ENCODE measurements at places on chromosomes 2 and 18.
A peak's percentile ranks its signal among the peaks of the same experiment; 100 is the strongest.

DNA sequence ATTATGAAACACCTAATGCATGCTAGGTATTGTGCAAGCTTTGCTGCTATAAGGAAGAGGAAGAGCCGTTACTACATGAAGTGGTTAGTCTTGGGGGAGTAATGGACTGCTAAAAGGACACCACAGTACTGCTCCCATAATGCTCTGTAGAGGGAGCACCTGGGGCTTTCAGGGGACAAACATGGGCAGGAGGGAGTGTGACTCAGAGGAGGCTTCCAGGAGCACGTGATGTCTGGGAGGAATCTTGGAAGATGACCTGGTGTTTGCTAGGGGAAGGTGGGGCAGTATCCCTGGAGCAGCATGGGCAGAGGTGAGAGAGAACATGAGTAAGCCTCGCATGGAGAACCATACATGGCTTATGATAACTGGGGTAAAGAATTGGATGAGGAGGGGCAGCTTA is 18.8 kb downstream of the MAPK4 start:
- DNase-seq = no peak

DNA sequence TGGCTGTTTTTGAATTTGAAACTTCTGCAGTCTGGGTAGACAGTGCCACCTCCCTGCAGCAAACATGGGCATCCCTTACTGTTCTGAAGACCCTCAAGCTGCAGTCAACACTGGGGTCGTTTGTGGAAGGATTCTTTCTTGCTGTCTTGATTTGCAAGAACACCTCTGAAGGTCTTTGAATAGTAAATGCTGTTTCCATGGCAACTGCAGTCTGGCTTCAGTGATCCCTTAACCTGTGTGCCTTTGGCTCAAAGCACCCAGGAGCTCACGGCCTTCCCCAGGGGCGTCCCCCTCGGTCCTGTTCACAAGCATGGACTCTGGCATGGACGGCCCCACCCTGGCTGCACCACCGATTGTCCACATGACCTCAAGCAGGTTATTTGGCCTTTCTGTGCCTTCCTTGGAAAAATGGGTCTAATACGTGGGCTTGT is 38.3 kb downstream of the LRRFIP1 start:
- peak; percentile 27 for DNase-seq

DNA sequence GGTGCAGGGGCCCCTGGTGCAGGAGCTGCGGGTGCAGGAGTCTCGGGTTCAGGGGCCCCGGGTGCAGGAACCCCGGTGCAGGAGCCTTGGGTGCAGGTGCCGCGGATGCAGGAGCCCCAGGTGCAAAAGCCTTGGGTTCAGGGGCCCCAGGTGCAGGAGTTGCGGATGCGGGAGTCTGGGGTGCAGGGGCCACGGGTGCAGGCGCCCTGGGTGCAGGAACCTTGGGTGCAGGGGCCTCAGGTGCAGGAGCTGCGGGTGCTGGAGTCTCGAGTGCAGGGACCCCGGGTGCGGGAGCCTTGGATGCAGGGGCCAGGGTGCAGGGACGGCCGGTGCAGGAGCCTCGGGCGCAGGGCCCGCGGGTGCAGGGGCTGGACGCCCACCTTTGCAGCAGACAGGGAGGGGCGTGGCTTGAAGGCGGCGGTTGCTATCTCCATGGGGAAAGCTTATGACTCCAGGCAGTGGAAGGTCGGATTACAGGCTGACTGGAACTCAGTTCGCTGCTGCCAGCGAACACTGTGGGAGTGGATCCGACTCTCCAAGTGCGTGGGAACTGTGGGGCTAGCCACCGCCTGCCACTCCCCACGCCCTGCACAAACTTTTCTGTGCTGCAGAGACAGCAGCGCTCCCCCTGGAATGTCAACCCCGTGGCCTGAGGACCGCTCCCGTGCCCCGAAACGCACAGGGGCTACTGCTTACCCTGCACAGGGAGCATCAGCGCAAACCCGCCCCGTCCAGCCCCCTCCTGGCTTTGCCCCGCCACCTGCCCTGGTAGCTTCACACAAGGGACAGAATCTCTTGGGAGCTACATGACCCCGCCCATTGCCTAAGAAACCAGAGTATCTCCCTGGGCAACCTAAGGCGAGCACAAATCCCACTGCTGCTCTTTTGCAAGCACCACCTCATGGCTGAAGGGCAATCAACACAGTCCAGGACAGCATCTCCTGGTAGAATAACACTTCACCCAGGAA is 40.3 kb downstream of the COPS9 start:
- DNase-seq = no peak

DNA sequence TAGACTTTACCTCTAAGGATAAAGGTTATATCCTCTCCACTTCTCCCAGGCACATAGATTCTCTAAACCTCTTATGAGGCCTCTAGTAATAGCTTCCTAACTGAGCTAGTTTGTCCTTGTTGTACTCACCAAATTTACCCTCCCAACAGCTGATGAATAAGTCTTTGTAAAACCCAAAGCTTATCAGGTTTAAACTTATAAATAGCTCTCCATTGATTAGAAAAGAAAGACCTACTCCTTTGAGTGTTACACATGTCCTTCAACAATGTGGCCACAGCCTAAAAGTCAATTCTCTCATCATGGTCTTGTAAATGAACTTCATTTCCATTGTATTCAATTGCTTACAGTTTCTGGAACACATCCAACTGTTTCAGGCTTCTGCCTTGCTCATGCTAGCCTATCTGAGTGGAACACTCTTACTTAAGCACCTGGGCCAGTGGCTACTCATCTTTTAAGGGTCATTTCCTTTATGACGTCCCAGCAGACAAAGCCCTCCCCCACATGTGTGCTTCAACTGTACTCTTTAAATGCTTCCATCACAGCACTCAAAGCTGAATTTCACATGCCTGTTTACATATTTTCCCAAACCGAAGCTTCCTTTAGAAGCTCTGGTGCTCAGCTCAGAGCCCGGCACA is 131.6 kb downstream of the CDH2 start:
- no peak for DNase-seq

DNA sequence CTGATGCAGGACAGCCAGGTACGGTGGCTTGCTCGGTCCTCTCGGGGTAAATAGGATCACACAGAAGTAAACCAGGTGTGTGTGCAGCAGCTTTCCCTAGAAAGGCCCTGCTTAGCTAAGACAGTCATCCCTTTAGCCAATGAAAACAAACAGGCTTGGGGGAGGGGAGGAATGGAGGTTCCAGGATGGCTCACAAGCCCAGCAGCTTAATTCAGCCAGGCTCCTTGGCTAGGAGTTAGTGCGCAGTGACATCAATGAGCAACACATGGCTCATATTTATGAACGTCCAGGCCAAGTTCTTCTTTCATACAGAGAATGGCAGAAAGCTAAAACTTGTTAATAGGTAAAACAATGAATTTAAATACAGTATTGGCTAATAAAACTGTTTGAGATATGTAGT is 10.2 kb downstream of the IAH1 start:
- DNase-seq = no peak

DNA sequence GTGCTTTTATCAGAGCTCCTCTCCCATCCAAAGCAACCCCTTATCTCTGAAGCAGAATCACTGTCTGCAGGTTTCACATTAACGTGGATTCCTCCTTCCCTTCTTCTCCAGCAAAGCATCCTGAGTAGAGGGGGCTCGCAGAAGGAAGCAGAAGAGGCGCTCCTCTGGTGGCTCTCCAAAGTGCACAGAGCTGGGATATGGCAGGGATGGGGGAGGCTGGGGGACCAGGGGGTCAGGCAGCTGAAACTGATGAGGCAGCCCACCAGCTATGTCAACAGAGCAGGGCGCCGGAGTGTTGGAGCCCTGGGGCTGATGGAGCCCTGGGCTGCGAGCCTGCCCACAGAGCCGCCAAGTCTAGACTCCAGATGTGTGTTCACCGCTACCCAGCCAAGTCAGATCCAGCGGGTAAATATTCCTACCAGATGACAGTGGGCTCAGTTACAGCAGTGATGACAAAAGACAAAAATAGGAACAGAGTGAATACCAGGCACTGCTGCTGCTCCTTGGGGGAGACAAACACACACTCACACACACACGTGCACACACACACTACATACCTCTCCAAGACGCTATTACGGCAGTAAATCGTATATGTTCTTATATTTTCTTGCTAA is 678.3 kb upstream of the ID2 start:
- DNase-seq = no peak

DNA sequence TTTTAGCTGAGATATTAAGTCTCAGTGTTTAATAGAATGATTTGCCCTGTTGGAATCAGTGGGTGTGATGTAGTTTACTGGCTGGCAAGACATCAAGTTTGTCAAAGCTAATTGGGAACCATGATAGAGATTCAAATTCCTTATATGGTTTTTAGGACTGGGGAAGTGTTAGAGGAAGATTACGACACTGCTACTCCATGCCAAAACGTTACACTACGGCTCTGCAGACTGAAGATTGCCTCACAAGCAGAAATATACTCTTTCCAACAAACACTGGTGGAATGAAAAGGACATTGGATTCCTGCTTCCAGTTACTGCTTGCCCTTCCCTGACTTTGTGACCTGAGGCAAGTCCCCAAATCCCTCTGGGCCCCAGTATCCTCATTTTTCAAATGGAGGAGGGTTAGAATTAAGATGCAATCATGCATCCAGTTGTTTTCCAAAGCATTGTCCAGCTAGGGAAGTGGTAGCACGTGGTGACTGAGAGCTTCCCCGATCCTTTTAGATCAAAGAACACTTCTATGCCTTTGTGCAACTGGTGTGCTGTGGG is 147.6 kb downstream of the CDC42EP3 start:
- no peak for DNase-seq

DNA sequence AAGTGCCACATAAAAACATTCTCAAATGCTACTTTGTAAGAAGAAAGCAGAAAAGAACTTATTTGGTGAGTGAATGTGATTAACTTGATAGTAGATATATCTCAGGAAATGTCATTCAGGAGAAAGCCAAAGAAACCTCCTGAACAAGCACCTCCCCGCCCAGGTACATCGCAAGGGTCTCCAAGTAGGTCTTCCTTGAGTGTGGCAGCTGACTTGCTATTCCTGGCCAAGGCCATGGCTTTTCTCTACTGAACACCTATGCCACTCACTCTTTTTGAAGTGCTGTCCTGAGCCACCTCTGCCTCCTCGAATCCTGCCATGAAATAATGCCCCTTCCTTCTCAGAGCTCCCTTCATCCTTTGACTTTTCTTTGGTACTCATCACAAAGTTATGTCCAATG is 54.0 kb downstream of the NDUFA10 start:
- no peak for DNase-seq

DNA sequence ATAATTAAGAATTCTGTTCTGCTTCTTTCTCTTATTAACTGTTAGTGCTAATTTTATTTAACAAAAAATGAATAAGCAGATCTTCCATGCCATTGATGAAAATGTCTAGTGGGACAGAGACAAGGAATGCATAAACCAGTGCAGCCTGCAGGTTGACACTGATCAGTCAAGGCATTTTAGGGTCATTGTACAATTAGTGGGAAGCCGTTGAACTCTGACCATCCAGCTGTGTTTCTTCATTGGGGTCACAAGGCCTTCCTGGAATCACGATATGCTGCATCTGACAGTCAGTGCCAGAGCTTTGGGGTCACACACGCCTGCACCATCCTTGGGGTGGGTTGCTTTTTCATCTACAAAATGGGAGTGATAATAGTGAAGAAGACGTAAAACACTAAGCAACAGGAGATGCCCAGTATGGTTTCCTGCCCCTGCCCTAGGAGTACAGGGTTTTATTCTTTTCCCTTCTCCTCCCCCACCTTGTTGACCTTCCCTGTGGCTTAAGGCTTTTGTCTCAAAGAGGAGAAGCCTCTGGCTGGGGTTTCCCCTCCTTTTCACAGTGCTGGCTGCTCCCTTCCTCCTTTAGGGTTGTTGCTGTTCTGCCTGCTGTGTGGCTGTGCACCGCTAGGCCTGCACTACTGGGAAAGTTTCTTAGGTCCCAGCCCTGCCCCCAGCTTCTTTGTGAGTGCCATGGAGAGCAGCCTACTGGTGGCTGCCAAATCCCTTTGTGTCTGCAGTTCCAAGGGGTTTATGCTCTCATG is 245.6 kb downstream of the TPGS2 start:
- DNase-seq = no peak
